Type B pancreatic cell (in vitro differentiated cells): ENCODE measurements at places on chromosomes 2 and 18. TPM values are rescaled to one million over a fixed set of nuclear protein-coding genes. Genes with fewer than 3 reads are reported as not detected.

CTLA4 gene
- total RNA-seq: not detected in 2 replicates

YES1 gene
- total RNA-seq: 38.8 and 48.5 TPM in 2 replicates

HOXD9 gene
- total RNA-seq: 0.19 and 1.5 TPM in 2 replicates

DCC gene
- 5.4 and 11.6 TPM in 2 replicates for total RNA-seq

LIMS2 gene
- 13.1 and 20.5 TPM in 2 replicates for total RNA-seq

ACMSD gene
- 0.14 TPM in 1 of 2 replicates, not detected in the other for total RNA-seq

SLC1A4 gene
- total RNA-seq: 11.3 and 13.1 TPM in 2 replicates

REG3A gene
- total RNA-seq: 0.95 and 4.0 TPM in 2 replicates

MC2R gene
- not detected in 2 replicates for total RNA-seq

MIB1 gene
- 43.4 and 65.7 TPM in 2 replicates for total RNA-seq

TWSG1 gene
- 27.4 and 38.6 TPM in 2 replicates for total RNA-seq

MAT2A gene
- total RNA-seq: 209 and 403 TPM in 2 replicates

TSN gene
- 64.6 and 87.6 TPM in 2 replicates for total RNA-seq

MTCL1 gene
- 48.7 and 50.3 TPM in 2 replicates for total RNA-seq

EFEMP1 gene
- 92.5 and 344 TPM in 2 replicates for total RNA-seq

HK2 gene
- 13.3 and 27.6 TPM in 2 replicates for total RNA-seq

MYO1B gene
- total RNA-seq: 46.7 and 67.7 TPM in 2 replicates

HOXD3 gene
- 25.4 TPM in 1 of 2 replicates, not detected in the other for total RNA-seq

LYPD6 gene
- 11.7 and 16.4 TPM in 2 replicates for total RNA-seq

RAB27B gene
- total RNA-seq: 9.3 and 9.4 TPM in 2 replicates

MROH2A gene
- total RNA-seq: not detected in 2 replicates

MYO5B gene
- total RNA-seq: 51.7 and 130 TPM in 2 replicates

ELAC1 gene
- 7.4 and 13.9 TPM in 2 replicates for total RNA-seq

CFAP65 gene
- 0.29 and 2.1 TPM in 2 replicates for total RNA-seq

KCNJ3 gene
- 6.0 and 11.7 TPM in 2 replicates for total RNA-seq

SERPINB12 gene
- total RNA-seq: 15.5 and 22.3 TPM in 2 replicates

GAD1 gene
- 1.7 and 2.2 TPM in 2 replicates for total RNA-seq

MARCO gene
- 1.1 and 1.6 TPM in 2 replicates for total RNA-seq

ICA1L gene
- total RNA-seq: 4.5 and 11.5 TPM in 2 replicates

NOL4 gene
- 3.6 and 8.9 TPM in 2 replicates for total RNA-seq

IFIH1 gene
- 10.4 and 17.5 TPM in 2 replicates for total RNA-seq

MOGAT1 gene
- 0.45 TPM in 1 of 2 replicates, not detected in the other for total RNA-seq

COMMD1 gene
- total RNA-seq: 43.6 and 46.8 TPM in 2 replicates

SLC4A5 gene
- total RNA-seq: 1.5 and 6.4 TPM in 2 replicates

DSC2 gene
- 85.4 and 352 TPM in 2 replicates for total RNA-seq

HOXD4 gene
- total RNA-seq: 37.0 TPM in 1 of 2 replicates, not detected in the other

LCT gene
- 2.8 and 7.2 TPM in 2 replicates for total RNA-seq
